MCF 10A (cell line): ENCODE measurements at places on chromosomes 3 and 15. TPM values are rescaled to one million over a fixed set of nuclear protein-coding genes. Genes with fewer than 3 reads are reported as not detected.

- no peaks in the 10 kb centered on the region for H3K27me3 ChIP-seq
- peaks cover 19% of the 10 kb centered on the region for H3K4me1 ChIP-seq
- H3K4me3 ChIP-seq, result no peak overlapping the region
- no peaks in the 10 kb centered on the region for H3K36me3 ChIP-seq
- DNase-seq, result no peak
Measured at GRCh38 chr15:77541421-77542181, 91.1 kb downstream of the LINGO1 start.

PTH1R gene
- not detected in 2 replicates for total RNA-seq

DNA sequence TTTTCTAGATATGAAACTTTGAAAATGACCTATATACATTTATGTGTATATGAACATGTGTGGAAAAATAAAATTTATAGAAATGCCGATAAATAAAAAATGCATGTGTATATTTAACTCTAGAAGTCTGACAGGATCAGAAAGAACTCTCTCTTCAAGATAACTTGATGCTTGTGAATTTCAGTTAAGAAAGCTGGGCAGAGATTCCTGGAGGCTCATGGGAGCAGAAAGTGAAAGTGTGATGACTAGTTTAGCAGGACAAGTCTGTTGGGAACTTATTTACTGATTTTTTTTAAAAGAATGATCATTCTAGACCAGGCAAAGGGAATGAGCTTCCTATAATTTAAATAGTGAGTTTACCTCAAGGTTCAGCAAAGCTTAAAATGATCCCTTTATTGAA is 81.5 kb upstream of the KCNAB1 start:
- peaks cover 17% of the 10 kb centered on the region for H3K27me3 ChIP-seq
- DNase-seq, result no peak
- H3K4me3 ChIP-seq, result no peak overlapping the region
- H3K27ac ChIP-seq, result no peak overlapping the region
- no peaks in the 10 kb centered on the region for H3K4me1 ChIP-seq

CCDC54 gene
- total RNA-seq, result not detected in 2 replicates

DNA sequence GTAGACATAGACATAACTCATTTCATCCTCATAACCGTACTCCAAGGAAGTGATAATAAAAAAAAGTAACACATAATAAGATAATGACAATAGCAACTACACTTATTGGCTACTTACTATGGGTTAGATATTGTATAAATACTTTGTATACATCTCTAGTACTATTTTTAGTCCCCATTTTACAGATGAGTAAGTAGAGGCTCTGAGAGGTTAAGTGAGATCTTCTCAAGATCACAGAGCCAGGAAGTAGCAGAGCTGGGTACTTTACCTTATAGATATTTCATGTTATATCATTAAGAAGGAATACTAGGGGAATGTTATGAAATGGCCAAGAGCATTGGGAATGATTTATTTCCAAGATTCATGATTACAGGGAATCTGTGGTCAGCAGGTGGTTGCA is 49.4 kb upstream of the ADAMTSL3 start:
- no peak for DNase-seq
- H3K27me3 ChIP-seq, result no peaks in the 10 kb centered on the region
- no peak overlapping the region for H3K27ac ChIP-seq
- no peak overlapping the region for H3K4me3 ChIP-seq
- H3K36me3 ChIP-seq, result no peaks in the 10 kb centered on the region

ADCY5 gene
- total RNA-seq, result not detected in 2 replicates

PLSCR2 gene
- total RNA-seq, result not detected in 2 replicates

DNA sequence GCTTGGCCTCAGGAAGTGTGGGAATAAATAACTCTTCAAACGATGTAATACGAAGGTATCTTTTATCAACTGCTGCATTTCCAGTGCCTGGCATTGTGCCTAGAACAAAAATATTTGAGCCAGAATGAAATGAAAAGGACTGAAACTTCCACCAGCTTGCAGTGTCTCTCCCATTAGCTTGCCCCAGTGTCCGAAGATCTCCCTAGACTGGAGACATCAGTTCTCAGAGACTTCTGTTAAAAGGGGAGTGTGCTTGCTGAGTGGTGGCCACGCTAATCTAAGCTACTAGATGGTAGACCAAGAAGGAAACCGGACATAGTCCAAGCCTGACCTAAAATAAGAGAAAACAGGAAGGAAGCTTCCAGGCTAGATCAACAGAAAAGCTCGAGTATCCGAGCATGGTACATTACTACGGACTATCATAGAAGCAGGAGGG is 28.6 kb downstream of the KCNAB1 start:
- no peaks in the 10 kb centered on the region for H3K36me3 ChIP-seq
- no peak for DNase-seq
- H3K4me1 ChIP-seq, result no peaks in the 10 kb centered on the region
- no peak overlapping the region for H3K27ac ChIP-seq

ZIC1 gene
- not detected in 2 replicates for total RNA-seq

GP5 gene
- total RNA-seq, result 0.15 TPM in 1 of 2 replicates, not detected in the other

- no peaks in the 10 kb centered on the region for H3K36me3 ChIP-seq
- DNase-seq, result no peak
- H3K27me3 ChIP-seq, result no peaks in the 10 kb centered on the region
- H3K27ac ChIP-seq, result no peak overlapping the region
- H3K4me1 ChIP-seq, result no peaks in the 10 kb centered on the region
Measured at GRCh38 chr15:99493461-99493860, 72.3 kb upstream of the MEF2A start.

TLR9 gene
- total RNA-seq, result not detected in 2 replicates

CCDC39 gene
- not detected in 2 replicates for total RNA-seq

IL5RA gene
- total RNA-seq, result not detected in 2 replicates

CKMT1B gene
- total RNA-seq, result 10.8 and 19.0 TPM in 2 replicates

DNA sequence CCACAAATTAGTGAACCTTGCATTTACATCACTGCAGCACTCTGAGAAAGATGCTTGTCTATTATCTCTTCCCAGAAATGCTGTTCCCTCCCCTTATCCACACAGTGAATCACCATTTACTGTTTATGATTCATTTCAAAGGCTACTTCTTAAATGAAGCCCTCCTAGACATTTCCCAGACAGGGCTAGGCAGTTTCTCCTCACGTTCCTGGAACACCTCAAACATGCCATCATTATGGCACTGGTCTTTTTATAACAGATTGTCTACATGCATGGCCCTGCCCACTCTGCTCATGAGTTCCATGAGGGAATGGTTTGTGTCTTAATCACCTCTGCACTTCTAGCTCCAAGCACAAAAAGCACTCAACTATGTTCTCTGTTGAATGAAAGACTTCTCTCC is 32.2 kb upstream of the TM2D3 start:
- peak; percentile 59 for DNase-seq
- H3K4me1 ChIP-seq, result peaks cover 9% of the 10 kb centered on the region
- H3K36me3 ChIP-seq, result peaks cover 6% of the 10 kb centered on the region
- no peak overlapping the region for H3K27ac ChIP-seq
- H3K27me3 ChIP-seq, result no peaks in the 10 kb centered on the region

GRCh38 chr3:38039101-38039898 is at the start of gene DLEC1:
Gene DLEC1, plus strand, starts transcription at chr3:38039208. Its CDS starts 18 bp downstream, at chr3:38039226.
- H3K4me1 ChIP-seq, result no peaks in the 10 kb centered on the region
- H3K27ac ChIP-seq, result no peak within 1 kb of the TSS
- no peaks in the 10 kb centered on the region for H3K36me3 ChIP-seq
- no peaks in the 10 kb centered on the region for H3K27me3 ChIP-seq

- H3K4me1 ChIP-seq, result peaks cover 20% of the 10 kb centered on the region
- H3K36me3 ChIP-seq, result peaks cover 5% of the 10 kb centered on the region
- no peak for DNase-seq
Measured at GRCh38 chr3:114626751-114627150, 332.9 kb downstream of the TIGIT start.

SERPINI2 gene
- total RNA-seq, result not detected in 2 replicates

LTK gene
- total RNA-seq, result 0.17 TPM in 1 of 2 replicates, not detected in the other

GOLGA6A gene
- not detected in 2 replicates for total RNA-seq

TRPM1 gene
- not detected in 2 replicates for total RNA-seq

CFAP100 gene
- not detected in 2 replicates for total RNA-seq
